ENCODE measurements at places on chromosomes 2 and 18.

DNA sequence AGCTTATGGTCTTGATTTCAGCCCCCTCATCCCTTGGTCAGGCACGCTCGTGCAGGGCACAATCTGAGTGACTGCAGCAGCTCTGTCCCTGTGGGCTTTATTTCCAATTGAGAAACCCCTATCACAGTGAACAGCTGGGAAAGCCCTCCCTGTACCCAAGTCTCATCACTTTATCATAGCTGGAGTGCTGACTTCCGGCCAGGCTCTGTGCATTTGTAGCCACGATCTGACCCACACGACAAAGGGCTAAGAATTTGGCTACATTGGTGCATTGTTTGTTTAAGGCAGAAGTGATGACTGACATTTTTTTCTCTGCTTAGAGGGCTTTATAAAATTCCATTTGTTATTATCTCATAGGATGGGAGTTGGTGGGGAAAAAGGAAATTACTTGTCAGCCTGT, 184.4 kb downstream of the KCNS3 start:
- DNase-seq = no peak
- peaks cover 9% of the 10 kb centered on the region for H3K27me3 ChIP-seq
- no peaks in the 10 kb centered on the region for H3K36me3 ChIP-seq
- H3K4me1 ChIP-seq = peaks cover 8% of the 10 kb centered on the region
- no peak overlapping the region for H3K4me3 ChIP-seq

DNA sequence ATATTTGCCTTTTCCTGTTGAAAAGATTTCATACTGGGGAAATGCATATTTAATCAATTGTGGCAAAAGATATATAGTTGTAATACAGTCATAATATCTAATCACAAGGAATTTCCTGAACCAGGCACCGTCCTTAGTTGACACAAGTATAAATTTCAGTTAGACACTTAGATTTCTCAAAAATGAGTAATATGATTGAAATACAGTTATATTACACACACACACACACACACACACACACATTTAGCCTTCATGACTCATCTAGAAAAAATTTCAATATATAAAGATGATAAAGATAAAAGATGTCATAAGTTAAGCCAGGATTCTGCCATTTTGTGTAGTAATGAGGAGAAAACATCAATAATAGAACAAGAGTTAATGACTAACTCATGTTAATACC, 258.4 kb upstream of the ZNF804A start:
- DNase-seq = no peak
- H3K27ac ChIP-seq = no peak overlapping the region
- H3K27me3 ChIP-seq = peaks cover 3% of the 10 kb centered on the region

DNA sequence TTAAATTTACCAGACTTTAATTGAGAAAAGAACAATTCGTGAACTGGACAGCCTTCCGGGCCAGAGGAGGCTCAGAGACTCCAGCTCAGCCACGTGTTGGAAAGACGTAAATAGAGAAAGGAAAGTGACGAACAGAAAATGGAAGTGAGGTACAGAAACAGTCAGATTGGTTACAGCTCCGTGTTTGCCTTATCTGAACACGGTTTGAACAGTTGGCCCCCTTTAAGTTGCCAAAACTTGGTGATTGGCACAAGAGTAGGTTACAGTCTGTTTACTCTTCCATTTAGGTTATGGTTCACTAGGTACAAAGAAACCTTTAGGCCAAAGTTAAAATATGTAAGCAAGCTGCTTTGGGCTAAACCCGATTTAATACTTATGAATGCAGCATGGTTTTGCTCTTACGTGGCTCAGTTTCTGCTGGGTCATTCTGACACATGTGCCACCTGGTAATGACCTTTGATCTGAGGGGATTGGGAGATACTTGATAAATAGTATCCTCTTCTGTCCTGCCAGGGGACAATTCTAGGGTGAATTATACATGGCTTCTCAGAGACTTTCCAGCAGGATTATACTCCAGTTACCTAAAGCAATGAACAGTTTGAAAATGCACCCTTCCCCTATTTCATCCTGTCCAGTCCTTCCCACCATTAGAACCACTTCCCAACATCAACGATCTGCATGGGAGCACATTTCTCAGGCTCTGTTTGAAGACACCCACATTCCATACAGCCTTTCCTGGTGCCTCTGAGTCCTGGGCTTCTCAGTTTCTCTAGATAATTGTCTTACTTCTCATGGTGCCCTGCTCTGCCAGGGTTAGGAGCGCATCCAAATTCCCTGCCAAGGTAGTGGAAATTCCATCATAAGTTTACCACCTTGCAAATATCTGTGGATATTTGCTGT, 65.1 kb upstream of the TGIF1 start:
- H3K4me3 ChIP-seq = no peak overlapping the region
- peaks cover 10% of the 10 kb centered on the region for H3K27me3 ChIP-seq
- no peaks in the 10 kb centered on the region for H3K36me3 ChIP-seq
- H3K27ac ChIP-seq = no peak overlapping the region
- peaks cover 24% of the 10 kb centered on the region for H3K4me1 ChIP-seq
- DNase-seq = no peak

DNA sequence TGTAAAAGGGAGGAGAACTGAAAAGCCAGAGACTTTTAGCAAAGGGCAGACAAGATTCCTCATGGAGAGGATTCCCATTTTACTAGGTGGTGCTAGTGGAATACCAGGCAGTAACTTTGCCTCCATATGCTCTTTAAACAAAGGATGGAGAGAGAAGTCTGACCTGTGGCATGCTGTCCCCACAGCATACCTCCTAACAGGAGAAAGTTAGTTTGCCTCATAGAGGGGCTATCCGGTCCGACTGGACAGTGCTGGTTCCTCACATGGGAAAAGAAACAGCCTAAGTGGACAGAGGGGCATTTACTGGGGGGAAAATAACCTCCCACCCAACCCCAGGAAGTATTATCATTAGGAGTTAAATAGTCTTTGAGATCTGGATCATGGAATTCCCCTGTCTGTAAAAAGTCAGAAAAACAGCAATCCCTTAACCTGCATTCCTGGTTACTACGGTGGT, 31.6 kb upstream of the GMCL1 start:
- peaks cover 69% of the 10 kb centered on the region for H3K4me1 ChIP-seq
- H3K36me3 ChIP-seq = peaks cover 5% of the 10 kb centered on the region
- peaks cover 4% of the 10 kb centered on the region for H3K27me3 ChIP-seq
- H3K27ac ChIP-seq = peak overlapping the region; percentile 91

DNA sequence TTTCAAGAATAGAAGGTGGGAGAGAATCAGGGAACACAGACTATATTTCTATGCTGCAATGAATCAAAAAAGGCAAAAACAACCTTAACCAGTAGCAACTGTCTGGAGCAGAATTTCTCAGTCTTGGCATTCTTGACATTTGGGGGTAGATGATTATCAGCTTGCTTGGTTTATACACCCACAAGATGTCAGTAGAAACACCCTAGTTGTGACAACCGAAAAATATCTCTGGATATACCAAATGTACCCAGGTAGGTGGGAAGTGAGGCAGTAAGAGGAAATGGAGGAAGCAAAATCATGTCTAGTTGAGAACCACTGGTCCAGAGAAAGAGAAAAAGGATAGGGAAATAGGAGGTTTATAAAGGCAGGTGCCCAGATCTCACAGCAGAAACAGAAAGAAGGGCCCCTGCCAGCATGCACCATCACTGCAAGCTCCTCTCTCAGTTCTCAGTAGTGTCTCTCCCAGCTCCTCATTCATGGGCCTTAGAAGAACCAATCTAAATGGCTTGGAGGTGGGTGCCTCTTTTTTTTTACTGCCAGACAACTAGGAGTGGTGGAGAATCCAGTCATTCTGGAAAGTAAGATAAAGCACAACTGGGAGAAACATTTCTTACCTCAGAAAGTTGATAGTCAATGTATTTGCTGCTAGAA, 50.4 kb downstream of the MBD2 start:
- peaks cover 3% of the 10 kb centered on the region for H3K4me1 ChIP-seq
- no peak overlapping the region for H3K4me3 ChIP-seq
- no peak overlapping the region for H3K27ac ChIP-seq
- H3K27me3 ChIP-seq = no peaks in the 10 kb centered on the region
- H3K36me3 ChIP-seq = no peaks in the 10 kb centered on the region

Measured in nephron progenitor cell (in vitro differentiated cells).